ENCODE measurements at places on chromosomes 2 and 18. TPM values are rescaled to one million over a fixed set of nuclear protein-coding genes. Genes with fewer than 3 reads are reported as not detected.

- DNase-seq: peak; percentile 64
These were observed 19.8 kb downstream of the HDAC4 start for GRCh38 chr2:239380831-239381708.

DNA sequence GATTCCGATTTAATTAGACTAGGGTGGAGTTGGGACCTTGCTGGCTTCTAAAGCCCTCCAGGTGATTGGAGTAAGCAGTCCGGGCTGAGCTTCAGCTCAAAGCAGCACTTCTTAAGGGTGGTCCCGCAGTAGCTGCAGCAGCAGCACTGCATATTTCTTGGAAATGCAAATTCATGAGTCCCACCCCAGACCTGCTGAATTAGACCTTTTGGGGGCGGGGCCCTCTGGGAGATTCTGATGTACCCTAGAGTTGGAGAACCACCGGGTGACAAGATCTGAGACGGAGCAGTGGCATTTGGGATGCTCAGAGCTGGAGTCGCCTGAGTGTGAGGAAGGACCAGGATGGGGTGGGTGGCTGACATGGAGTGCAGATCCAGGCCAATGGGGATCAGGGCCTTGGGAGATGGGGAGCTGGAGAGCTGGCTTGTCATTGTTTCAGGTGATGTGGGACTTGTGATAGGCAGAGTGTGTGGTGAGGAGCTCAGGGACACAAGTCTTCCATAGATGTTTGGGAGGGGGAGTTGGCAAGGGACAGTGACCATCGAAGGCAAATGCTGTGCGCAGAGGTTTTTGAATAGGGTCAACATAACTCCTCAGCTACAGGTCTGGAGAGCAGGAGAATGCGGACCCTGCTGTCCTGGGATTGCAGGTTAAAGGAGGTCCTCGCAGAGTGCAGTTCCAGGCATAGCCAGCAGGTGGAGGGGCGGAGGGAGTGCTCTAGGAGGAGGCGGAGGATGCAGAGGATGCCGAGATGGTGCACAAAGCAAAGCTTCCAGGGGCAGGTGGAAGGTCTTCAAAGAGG is 130.9 kb upstream of the RAB12 start:
- DNase-seq: no peak

GRCh38 chr2:127044977-127045661 is 61.8 kb downstream of the BIN1 start:
- peak; percentile 82 for DNase-seq

DNA sequence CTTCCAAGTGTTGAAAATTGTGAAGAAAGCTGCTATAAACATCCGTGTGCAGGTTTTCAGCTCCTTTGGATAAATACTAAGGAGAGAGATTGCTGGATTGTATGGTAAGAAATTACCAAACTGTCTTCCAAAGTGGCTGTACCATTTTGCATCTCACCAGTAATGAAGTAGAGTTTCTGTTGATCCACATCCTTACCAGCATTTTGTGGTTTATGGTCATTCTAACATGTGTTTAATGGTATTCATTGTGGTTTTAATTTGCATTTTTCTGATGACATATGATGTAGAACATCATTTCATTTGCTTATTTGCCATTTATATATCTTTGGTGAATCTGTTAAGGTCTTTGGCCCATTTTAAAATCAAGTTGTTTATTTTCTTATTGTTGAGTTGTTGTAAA is 260.7 kb downstream of the SPAG16 start:
- no peak for DNase-seq

- DNase-seq: no peak
These were observed 268.8 kb downstream of the TWIST2 start for GRCh38 chr2:239116456-239117246.

GRCh38 chr18:13139885-13140450 is 78.6 kb upstream of the LDLRAD4 start:
- no peak for DNase-seq

DNA sequence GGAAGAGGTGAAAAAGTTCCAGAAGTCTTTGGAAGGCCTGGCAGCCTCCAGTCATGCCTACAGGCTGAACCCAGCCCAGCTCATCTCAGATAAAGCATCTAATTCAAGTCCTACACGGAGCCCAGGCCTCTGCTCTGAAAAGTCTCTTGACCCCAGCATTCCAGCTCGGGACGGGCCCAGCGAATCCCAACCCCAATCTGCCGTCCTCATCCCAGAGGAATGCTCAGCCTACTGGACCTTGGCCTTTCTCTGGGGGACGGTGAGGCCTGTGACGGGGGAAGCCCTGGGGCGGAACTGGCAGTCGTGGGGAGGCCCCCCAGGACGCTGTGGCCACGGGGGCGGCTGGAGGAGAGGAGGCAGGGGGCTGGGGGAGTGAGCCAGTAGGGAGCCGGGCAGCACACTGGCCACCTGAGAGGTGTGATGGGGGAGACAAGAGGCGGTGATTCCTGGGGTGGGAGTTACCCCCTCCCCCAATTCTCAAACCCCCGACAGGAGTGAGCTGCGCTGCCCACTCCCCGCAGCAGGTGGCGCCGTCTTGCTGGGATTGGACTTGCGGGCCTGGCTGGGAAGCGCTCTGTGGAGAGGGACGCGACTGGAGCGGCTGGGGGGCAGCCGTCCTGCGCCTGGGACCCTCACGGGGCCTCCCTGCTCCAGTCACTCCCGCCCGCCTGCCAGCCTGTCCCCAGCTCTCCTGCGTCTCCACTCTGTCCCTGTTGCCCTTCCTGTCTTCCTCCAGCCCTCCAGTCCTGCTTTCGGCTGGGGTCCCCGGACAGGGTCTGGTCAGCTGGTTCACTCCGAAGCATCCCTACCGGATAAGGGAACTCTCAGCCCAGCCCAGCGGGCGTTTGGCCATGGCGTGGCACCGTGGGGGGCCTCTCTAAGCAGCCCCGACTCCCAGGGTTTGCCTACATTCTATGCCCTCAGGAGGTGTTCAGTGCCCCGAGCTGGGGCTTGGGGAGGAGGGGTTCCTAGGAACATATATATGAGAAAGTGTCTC is 182.6 kb upstream of the HAAO start:
- no peak for DNase-seq

- no peak for DNase-seq
These were observed 113.9 kb downstream of the CCDC85A start for GRCh38 chr2:56297671-56298070.

DNA sequence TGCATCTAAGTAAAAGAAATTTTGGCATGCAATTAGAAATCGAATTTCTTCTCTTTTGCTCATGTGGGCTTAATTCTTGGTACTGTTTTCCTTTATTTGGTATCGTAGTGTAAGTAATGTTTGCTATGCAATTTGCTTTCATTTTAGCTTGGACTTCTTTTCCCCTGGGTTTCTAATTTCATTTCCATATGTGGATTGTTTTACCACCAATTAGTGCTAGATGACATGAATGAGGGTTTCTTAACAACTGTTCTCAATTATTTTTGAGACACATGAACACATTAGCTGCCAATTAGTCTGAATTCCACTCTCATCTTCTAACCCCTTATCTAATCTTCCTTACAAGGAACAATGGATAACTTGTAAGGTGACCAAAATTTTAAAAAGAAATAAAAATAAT is 1047.2 kb upstream of the PIK3C3 start:
- no peak for DNase-seq

DNA sequence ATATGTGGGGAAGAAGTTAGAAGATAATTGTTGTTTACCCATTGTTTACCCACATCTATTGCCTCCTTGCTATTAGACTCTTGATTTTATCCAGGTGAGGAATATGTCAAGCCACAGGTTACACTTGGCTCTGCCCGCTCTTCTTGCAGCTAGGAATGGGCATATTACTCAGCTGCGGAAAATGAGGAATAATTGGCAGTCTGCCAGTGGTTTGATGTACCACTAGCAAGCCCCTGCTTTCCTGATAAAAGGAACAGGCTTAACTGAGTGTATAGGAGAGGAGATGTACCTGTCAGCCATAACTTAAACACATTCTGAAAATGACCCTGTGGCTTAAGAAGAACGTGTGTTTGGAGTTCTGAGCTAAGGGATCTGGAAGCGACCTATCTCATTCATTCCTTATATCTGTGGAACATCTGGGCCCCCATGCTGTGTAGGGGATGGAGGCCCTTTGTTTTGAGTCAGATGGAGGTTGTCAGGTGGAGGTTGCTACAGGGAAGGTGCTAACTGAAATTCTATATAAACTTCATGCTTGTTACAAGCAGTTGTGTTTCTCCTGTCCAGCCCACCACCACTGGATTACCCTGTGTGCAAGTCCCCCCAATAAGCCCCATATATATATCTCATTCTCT is 4.6 kb upstream of the FMNL2 start:
- no peak for DNase-seq

- DNase-seq: no peak
These were observed 78.8 kb upstream of the ARHGAP28 start for GRCh38 chr18:6650747-6651146.

DNA sequence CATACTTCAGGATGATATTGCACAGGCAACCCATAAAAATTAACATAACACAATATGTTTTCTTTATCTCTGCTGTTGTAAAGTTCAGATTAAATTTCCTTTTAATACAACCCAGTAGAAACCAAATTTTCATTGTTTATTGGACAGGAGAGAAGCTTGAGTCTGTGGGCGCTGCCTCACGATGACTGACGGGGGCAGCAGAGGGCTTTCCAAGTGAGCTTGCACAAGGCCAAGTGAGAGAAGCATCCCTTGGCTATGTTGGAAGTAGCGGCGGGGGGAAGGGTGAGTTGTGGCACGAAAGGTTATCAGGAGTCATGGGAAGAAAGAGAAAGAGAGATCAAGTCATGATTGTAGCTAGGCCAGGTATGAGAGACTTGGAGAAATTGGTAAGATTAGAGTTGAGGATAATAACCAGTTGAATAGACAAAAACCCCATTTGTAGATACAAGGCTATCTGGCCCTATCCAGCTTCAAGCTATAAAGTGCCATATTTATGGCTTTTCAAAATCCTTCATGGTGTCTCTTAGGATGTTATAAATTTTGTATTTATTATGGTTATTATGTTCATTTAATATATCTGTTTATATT is 413.7 kb upstream of the FAM98A start:
- no peak for DNase-seq

DNA sequence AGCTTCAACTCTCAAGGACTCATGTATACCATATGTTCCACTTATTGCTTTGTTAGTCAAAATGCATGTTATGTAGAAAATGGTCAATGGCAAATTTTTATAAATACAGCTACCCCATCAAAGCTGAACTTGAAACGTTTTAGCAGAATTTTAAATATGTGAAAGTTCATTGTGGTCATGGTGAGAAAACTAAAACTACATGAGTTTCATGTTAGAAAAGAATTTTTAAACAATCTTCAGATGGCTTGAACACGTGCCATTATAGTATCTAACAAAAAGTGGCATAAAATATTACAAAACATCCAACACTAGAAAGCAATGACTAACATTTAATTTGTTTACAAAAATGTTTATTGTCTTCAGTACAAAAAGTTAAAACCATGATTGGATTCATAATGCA is 246.0 kb upstream of the KCNJ3 start:
- DNase-seq: no peak

DES gene
- 62.5 TPM for total RNA-seq
